ENCODE measurements at places on chromosomes 7 and 10.

- H3K36me3 ChIP-seq, result no peaks in the 10 kb centered on the region
- no peak overlapping the region for H3K4me3 ChIP-seq
- no peaks in the 10 kb centered on the region for H3K4me1 ChIP-seq
- no peak overlapping the region for H3K27ac ChIP-seq
Measured at GRCh38 chr7:22784346-22784745, 38.3 kb downstream of the TOMM7 start.

- peak; percentile 42 for DNase-seq
- no peak overlapping the region for H3K27ac ChIP-seq
- H3K27me3 ChIP-seq, result peaks cover 60% of the 10 kb centered on the region
- H3K36me3 ChIP-seq, result no peaks in the 10 kb centered on the region
Measured at GRCh38 chr10:49614242-49615198, 683 bp downstream of the CHAT start.

- H3K36me3 ChIP-seq, result no peaks in the 10 kb centered on the region
- no peaks in the 10 kb centered on the region for H3K27me3 ChIP-seq
- no peak overlapping the region for H3K4me3 ChIP-seq
- H3K4me1 ChIP-seq, result peaks cover 9% of the 10 kb centered on the region
Measured at GRCh38 chr7:104789780-104790179, 224.2 kb upstream of the KMT2E start.

DNA sequence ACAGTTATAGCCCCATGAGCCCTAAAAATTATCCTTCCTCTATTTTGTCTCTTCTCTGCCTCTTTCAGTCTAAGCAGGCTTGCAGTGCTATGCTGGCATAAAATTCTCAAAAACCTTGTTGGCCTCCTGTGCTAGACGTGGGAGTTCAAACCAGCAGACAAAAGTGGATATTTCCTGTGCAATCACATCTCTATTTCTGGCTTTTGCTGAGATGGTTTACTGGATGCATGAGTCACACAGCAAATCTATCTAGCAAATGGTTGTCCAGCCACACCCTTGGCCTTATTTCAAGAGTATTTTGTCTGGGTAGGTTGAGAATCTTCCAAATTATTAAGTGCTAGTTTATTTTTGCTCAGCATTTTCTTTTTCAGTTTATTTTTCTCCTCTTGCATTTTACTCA lies 370.8 kb downstream of the CDC14C start:
- no peaks in the 10 kb centered on the region for H3K27me3 ChIP-seq
- no peak for DNase-seq
- no peak overlapping the region for H3K4me3 ChIP-seq
- peaks cover 25% of the 10 kb centered on the region for H3K4me1 ChIP-seq
- peak overlapping the region; percentile 82 for H3K27ac ChIP-seq

- DNase-seq, result no peak
- no peak overlapping the region for H3K27ac ChIP-seq
- H3K36me3 ChIP-seq, result no peaks in the 10 kb centered on the region
- H3K4me1 ChIP-seq, result peaks cover 4% of the 10 kb centered on the region
- no peaks in the 10 kb centered on the region for H3K27me3 ChIP-seq
- no peak overlapping the region for H3K4me3 ChIP-seq
Measured at GRCh38 chr7:31791881-31792280, 104.9 kb downstream of the PPP1R17 start.

GRCh38 chr10:7665767-7666166 lies 999 bp downstream of the ITIH5 start:
- no peak for DNase-seq
- peaks cover 47% of the 10 kb centered on the region for H3K27me3 ChIP-seq
- no peaks in the 10 kb centered on the region for H3K4me1 ChIP-seq
- no peak overlapping the region for H3K27ac ChIP-seq
- no peak overlapping the region for H3K4me3 ChIP-seq

DNA sequence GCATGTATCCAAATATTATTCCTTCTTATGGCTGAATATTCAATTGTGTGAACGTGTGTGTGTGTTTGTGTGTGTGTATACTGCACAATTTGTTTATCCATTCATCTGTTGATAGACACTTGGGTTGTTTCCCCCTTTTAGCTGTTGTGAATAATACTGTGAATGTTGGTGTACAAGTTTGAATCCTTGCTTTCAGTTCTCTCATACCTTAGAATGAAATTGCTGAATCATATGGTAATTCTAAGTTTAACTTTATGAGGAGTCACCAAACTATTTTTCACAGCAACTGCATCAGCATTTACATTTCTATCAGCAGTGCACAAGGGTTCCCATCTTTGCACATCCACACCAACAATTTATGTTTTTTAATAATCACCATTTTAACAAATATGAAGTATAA lies 86.9 kb upstream of the GATAD1 start:
- H3K36me3 ChIP-seq, result peaks cover 28% of the 10 kb centered on the region
- H3K27me3 ChIP-seq, result no peaks in the 10 kb centered on the region
- no peak overlapping the region for H3K4me3 ChIP-seq
- no peaks in the 10 kb centered on the region for H3K4me1 ChIP-seq
- DNase-seq, result no peak

DNA sequence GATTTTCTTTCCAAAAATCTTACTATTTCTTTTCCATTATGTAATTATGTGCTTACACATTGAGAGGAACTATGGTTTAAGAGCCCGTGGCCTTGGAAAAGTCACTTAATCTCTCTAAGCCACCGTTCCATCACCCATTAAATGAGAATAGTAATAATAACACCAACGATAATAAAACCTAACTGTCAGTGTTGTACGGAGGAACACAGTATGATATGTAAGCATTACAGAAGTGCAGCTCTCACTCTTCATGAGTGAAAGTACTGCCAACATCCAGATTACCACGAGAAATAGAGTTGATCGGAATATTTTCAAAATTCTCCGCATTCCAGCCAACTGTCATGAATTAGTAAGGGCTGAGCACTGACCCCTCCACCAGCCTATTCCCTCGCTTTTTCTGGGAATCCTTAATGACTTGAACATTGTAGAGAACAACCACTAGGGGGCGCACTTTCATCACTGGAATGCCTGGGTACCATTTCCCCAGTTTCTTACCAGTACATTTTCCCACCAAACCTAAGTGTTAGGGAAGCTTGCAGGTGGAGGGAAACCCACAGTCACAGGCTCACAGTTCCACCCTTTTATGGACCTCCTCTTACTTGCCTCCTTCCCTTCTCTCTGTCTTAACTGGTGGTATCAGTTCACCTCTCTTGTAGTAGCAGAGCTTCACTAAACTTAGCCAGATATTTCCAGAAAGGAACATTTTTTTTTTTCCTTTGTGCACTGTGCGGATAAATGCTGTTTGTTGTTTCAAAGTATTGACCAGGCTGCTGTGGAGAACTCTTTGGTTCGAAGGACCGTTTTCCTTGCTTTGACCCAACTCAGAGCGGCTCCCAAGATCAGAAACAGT lies 27.8 kb downstream of the NKX2-3 start:
- no peak overlapping the region for H3K27ac ChIP-seq
- DNase-seq, result no peak
- H3K36me3 ChIP-seq, result no peaks in the 10 kb centered on the region
- H3K4me1 ChIP-seq, result no peaks in the 10 kb centered on the region

GRCh38 chr10:96488161-96488935 lies 25.4 kb downstream of the TLL2 start:
- no peaks in the 10 kb centered on the region for H3K27me3 ChIP-seq
- no peak overlapping the region for H3K4me3 ChIP-seq
- no peak overlapping the region for H3K27ac ChIP-seq

- H3K36me3 ChIP-seq, result no peaks in the 10 kb centered on the region
- H3K4me3 ChIP-seq, result no peak overlapping the region
- peak overlapping the region; percentile 63 for H3K27ac ChIP-seq
- no peaks in the 10 kb centered on the region for H3K27me3 ChIP-seq
- no peak for DNase-seq
Measured at GRCh38 chr10:28118985-28119628, 120.2 kb upstream of the ODAD2 start.

DNA sequence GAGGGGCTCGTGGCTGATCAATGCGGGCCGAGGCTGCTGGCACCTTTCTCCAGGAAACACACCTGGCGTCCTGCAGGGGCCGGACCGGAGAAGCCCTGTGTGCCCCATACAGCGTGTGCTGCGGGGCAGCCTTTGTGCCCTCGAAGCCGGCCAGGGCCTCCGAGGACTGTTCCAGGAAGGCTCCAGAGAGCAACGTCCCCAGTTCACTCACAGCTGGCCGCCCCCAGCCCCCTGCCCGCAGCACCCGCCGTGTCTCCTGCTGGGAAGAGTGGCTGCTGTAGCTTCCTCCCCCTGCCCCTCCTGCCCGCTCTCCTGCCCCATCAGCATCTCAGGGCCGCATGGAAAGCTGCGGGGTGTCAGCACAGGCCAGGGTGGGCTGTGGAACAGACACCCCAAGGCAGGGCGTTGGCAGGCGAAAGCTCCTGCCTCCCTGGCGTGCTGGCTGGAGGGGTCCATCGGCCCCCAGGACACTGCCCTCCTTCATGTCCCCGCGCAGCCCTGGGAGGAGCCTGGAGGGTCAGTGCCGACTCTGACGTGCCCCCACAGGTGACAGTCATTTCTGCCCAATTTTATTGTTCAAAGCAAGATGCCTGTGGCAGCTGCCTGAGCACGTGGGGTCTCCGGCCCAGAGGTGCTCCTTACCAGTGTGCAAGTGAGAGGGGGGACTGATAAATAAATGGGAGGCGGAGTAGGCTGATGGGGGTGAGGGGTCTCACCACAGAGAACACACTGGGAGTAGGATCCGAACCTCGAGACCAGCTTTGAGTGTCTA lies 95.8 kb upstream of the DIP2C start:
- H3K4me1 ChIP-seq, result no peaks in the 10 kb centered on the region
- no peak for DNase-seq
- peak overlapping the region; percentile 5 for H3K4me3 ChIP-seq

- peaks cover 3% of the 10 kb centered on the region for H3K27me3 ChIP-seq
- no peaks in the 10 kb centered on the region for H3K4me1 ChIP-seq
- no peak overlapping the region for H3K27ac ChIP-seq
- no peak overlapping the region for H3K4me3 ChIP-seq
- no peak for DNase-seq
Measured at GRCh38 chr7:455110-455928, 64.3 kb downstream of the PDGFA start.

DNA sequence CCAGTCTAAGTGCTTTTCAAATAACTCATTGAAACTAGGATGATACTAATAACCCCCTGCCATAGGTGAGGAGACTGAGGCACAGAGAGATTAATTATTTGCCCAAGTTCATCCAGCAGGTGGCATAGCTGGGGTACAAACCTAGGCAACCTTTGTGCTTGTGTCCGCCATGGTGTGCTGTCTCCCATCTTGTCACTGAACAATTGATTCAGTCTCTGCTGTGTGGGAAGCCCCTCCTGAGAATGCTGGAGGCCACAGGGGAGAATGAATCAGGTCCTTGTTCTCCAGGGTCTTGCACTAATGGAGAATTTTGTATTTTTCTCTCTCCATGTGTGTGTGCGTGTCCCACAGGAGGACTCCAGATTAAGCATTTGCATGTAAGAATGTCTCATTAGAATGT lies 15.8 kb upstream of the TMEM236 start:
- no peak overlapping the region for H3K4me3 ChIP-seq
- no peaks in the 10 kb centered on the region for H3K36me3 ChIP-seq
- no peak for DNase-seq
